ENCODE measurements at places on chromosomes 2 and 18.

DNA sequence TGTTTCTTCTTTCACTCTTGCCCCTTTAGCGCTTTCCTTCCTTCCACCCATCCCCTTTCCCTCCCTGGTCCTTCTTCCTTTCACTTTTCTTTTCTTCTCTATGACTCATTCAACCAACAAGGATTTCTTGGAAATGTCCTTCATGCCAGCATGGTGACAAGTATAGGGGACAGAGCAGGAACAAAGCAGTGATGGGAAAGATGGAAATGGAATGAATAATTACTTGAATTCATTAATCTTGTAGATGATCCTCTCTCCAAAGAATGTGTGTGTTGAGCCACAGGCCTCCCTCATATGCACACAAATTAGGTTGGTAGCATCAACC is 1.5 kb downstream of the VAMP5 start:
- DNase-seq, result no peak

- no peak for DNase-seq
Observed at GRCh38 chr2:134778372-134778771, 59.6 kb upstream of the TMEM163 start.

GRCh38 chr2:121699421-121700333 is 37.0 kb downstream of the NIFK start:
- peak; percentile 85 for DNase-seq

DNA sequence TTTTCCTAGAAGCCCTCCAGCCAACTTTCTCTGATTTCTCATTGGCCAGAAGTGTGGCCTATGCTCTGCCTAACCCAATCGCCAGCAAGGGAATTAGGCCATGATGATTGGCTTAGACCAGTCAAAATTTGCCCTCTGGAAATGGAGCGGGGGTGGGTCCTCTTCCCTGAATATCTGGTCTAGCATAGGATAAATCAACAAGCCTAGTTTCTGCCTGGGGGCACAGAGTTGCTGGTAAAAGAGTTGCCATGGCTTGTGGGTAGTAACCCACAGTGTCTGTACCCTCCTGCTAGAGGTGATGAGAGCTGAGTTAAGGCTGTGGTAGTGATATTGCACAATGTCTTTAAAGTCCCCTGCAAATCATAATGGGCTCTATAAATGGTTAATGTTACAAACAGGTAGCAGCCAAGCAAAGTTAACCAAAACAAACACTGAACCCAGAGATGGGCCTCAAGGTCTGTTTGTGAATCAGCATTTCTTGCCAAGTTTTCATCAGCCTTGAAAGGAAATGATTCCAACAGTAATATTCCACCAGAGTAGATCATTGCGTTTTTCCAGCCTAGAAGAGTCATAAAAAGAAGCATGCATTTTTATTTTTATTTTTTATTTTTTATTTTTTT is 19.3 kb downstream of the GALM start:
- no peak for DNase-seq

DNA sequence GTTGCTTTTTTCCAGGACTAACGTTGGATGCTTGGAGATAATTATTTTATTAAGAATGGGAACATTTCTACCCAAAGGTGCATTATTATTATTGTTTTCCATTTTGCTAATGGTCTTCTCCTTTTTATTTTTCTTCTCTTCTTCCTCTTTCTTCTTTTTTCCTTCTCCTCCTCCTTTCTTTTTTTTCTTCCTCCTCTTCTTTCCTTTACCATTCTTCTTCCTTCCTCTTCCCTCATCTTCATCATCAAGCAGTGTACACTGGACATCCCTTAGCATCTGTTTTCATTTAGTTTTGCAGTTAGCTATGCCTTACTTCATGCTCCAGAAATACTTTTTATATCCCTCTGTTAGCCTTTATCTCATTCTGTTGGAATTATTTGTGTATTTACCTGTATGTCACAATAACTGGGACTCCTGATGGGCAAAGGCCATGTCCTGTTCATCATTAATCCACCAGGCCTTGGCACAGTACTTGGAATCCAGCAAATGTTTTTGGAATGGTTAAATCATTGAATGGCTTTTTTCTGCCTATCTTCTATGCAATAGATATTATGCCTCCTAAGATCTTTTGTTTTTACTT is 162.7 kb downstream of the CAMKMT start:
- DNase-seq, result no peak

GRCh38 chr2:176383836-176384442 is 114.7 kb downstream of the MTX2 start:
- DNase-seq, result no peak

- peak; percentile 76 for DNase-seq
Observed at GRCh38 chr2:226030788-226031646, 631.5 kb downstream of the NYAP2 start.

DNA sequence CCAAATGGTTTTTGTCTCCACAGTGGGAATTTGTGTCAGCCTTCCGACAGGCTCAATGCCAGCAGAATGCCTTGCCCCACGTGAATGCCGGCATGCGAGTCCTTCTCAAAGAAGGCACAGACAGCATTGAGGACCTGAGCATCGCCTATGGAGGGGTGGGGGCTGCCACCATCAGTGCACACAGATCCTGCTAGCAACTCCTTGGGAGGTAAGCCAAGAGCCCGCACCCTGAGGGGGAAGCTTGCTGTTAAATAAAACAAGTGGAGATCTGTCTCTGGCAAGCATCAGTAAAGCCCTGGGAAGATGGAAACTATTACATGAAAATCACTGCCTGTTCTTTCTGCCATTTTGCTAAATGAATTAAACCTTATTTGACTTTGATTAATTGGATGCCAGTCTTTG is 67.5 kb upstream of the BZW1 start:
- DNase-seq, result no peak

DNA sequence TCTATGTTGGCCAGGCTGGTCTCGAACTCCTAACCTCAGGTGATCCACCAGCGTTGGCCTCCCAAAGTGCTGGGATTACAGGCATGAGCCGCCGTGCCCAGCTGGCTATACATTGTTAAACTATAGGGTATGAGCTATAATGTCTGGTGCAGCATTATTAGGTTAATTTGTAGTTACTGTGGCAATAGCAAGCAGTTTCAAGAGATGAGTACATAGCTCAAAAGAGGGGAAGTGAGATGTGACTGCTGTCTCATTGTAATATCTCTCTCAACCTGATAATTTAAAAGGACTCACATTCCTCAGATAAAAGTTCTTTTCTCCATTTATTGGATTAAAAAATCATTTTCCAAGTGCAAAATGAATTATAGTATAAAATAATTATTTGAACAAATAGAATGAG is 116.4 kb downstream of the INO80D start:
- no peak for DNase-seq

Measured in brain microvascular endothelial cell (primary cell).